Esophagus muscularis mucosa (tissue), 4 donors: ENCODE measurements at places on chromosomes 12 and 14. TPM values are rescaled to one million over a fixed set of nuclear protein-coding genes. Genes with fewer than 3 reads are reported as not detected.

DNA sequence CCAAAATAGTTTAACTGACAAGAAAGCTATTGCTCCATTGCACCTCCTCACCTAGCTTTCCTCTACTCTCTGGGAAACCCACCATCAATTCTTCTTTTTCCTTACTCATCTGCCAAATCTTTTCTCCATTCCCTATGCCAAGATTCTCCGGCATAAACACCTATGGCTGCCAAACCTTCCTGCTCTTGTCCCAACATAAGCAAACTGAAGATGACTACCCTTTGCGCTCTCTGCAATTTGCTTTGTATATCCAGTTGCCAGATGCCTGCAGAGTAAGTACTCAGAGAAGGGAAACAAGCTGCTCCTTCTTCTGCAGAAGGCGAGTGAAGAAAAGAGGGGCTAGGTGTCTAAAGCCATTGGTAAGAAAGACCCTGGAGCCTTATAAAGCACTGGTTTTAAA, 11.5 kb downstream of the PTGER2 start:
- peak overlapping the region; percentile 14 for H3K27ac ChIP-seq
- no peak for DNase-seq
- peaks cover 36% of the 10 kb centered on the region for H3K4me1 ChIP-seq
- H3K36me3 ChIP-seq, result no peaks in the 10 kb centered on the region
- no peak overlapping the region for H3K4me3 ChIP-seq

ENDOU gene
- total RNA-seq, result not detected

DNA sequence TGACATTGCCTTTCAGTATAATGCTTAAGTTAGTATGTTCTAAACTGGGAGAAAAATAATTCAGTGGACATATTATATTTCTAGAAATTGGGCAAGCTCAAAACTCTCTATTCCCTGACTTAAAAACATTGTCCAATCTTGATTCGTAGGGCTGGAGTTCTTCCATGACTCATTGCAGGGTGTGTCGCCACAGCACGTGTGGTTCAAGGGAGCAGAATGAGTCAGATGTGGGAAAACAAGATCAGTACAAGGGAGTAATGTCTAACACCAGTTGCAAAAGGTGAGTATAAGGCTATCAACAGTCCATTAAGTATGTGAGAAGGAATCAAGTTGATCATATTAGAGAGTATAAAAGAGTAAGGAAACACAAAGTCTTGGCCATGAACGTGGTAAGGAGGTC, 887.0 kb downstream of the TMTC2 start:
- DNase-seq, result no peak
- no peaks in the 10 kb centered on the region for H3K36me3 ChIP-seq
- no peaks in the 10 kb centered on the region for H3K27me3 ChIP-seq
- no peak overlapping the region for H3K4me3 ChIP-seq
- no peak overlapping the region for H3K27ac ChIP-seq

DNA sequence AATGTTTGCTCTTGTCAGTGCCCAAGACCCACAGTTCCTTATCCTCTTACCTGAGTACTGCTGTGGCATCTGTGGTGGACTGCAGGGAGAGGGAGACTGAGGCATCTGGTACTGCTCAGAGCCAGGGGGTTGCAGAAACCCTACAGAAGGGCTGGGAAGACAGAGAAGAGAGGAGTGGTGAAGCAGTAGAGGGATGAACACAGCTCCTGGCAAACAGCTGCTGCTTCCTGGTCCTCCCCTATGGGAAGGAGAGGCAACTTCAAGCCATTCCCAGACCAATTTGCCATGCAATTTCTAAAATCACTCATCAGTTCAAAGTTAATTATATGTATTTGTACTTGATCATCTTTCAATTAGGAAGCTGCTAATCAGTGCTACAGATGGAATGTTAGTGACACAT, 15.7 kb upstream of the STAC3 start:
- peaks cover 74% of the 10 kb centered on the region for H3K36me3 ChIP-seq
- no peaks in the 10 kb centered on the region for H3K27me3 ChIP-seq
- no peak overlapping the region for H3K4me3 ChIP-seq

ACVR1B gene
- 22.4 TPM for total RNA-seq

TBC1D30 gene
- total RNA-seq, result 1.9 TPM

- no peaks in the 10 kb centered on the region for H3K4me1 ChIP-seq
- no peaks in the 10 kb centered on the region for H3K27me3 ChIP-seq
- DNase-seq, result no peak
- no peak overlapping the region for H3K27ac ChIP-seq
Observed at GRCh38 chr12:43111608-43112007, 440.4 kb downstream of the ADAMTS20 start.

DNA sequence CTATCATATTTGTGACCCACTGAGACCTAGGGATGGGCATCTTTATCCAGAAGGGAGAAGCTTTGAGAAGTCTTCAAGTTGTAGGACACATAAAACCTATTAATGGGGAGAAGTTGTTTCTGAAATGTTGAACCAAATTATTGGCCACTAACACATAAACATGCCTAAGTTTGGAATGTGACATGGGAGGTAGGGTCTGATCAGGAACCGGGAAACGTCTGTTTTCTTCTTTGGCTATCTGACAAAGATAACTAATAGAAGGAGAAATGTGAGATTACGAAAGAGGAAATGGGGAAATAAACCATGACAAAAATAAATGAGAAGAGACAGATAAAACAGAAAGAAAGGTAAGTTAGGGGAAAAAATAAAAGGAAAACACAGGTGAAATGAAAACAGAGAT, 425.2 kb downstream of the EGLN3 start:
- no peak overlapping the region for H3K4me3 ChIP-seq
- no peaks in the 10 kb centered on the region for H3K27me3 ChIP-seq
- no peak overlapping the region for H3K27ac ChIP-seq
- no peak for DNase-seq
- H3K36me3 ChIP-seq, result no peaks in the 10 kb centered on the region
- peaks cover 9% of the 10 kb centered on the region for H3K4me1 ChIP-seq

DNA sequence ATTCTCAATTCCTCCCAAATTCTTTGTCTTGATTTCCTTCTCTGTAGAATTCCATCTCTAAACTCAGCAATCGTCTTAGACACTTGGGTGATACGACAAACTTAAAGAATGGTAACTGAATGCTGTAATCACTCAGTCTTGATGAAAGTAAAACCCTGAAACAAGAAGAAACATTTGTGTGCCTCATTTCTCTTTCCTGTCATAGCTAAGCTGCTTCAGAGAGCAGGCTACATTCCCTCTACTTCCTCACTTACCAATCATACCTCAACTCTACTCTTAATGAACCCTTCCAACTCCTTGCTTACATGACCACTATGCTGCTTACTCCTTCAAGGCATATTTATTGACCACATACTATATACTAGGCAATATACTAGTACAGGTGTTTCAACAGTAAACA, 8.3 kb downstream of the MAP4K5 start:
- no peak overlapping the region for H3K4me3 ChIP-seq
- H3K36me3 ChIP-seq, result no peaks in the 10 kb centered on the region
- peaks cover 55% of the 10 kb centered on the region for H3K4me1 ChIP-seq
- H3K27me3 ChIP-seq, result no peaks in the 10 kb centered on the region

DNA sequence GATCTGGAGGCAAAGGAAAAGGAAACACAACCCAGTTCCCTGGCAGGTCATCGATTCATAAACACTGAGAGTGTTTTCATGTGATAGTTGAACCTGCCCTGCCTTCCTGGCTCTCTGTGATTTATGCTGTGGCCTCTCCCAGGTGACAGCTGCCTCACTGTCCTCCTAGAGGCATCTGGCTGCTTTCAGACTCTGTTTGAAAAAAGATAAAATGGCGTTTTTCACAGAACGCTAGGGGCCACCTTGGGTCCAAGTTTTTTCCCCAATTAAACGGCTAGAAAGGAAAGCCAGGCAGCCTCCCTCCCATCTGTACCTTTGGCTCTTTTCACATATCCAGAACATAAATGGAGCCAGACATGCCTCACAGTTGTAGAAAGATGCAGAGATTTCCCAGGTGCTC, 252.6 kb upstream of the CCDC196 start:
- H3K27ac ChIP-seq, result no peak overlapping the region
- no peaks in the 10 kb centered on the region for H3K27me3 ChIP-seq
- H3K4me1 ChIP-seq, result no peaks in the 10 kb centered on the region
- H3K4me3 ChIP-seq, result no peak overlapping the region

DNA sequence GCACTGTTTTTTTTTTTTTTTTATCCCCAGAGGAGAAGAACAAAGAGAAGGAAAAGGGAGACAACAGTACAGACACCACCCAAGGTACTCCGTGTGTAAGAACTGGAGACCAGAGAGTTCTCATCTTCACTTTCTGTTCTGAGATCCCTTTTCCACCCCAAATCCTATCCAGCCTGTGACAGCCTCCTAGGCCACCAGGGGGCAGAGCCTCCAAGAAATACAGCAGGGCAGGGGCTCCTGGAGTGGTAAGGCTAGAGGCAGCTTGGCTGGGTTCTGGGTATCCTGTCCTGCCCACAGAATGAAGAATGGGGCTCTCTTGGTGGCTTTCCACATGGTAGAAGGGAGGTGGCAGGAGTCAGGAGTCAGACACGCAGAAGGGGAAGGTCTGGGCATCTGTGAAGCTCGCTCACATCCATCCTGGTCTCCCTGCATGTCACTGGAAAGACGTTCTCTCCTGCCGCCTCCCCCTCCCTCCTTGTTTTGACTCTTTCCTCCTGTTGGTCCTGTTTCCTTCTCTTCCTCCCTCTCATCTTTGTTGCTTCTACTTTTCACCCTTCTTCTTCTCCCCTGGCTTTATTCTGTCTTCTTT, 12.0 kb downstream of the CLSTN3 start:
- no peaks in the 10 kb centered on the region for H3K4me1 ChIP-seq
- peaks cover 57% of the 10 kb centered on the region for H3K36me3 ChIP-seq
- no peak overlapping the region for H3K27ac ChIP-seq
- H3K4me3 ChIP-seq, result no peak overlapping the region

DNA sequence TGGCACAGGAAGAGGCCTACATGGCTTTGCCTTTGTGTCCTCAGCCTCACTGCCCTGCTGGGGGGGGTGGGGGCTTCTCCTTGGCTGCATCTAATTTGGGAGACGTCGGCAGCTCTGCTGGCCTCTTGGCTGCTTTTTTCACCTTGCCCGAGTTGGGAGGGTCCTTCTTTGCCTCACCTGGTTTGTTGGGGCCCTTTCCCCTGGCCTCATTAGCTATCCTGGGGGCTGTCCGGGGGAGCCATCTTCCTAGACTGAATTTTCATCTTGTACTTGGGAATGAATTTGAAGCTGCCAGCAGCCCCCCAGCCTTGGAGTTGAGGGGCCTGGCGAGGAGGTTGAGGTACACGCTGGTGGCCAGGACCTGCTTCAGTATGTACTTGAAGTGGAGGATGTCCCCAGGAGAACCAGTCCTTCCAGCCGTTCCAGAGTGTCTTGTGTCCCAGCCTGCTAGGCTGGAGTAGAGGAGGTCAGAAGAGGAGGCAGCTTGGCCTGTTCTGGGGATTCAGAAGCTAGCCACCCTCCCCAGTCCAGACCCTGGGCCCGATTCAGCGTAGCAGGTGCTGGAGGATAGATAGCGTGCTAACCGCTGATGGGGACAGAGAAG, 70.7 kb upstream of the VASH1 start:
- peak; percentile 85 for DNase-seq
- H3K4me3 ChIP-seq, result no peak overlapping the region
- H3K4me1 ChIP-seq, result no peaks in the 10 kb centered on the region
- no peak overlapping the region for H3K27ac ChIP-seq
